ENCODE measurements at places on chromosomes 6 and 20. TPM values are rescaled to one million over a fixed set of nuclear protein-coding genes. Genes with fewer than 3 reads are reported as not detected.
A peak's percentile ranks its signal among the peaks of the same experiment; 100 is the strongest.

Gene CCDC170
- 1.6 TPM for total RNA-seq

Gene RBM38
- 14.4 TPM for total RNA-seq

DNA sequence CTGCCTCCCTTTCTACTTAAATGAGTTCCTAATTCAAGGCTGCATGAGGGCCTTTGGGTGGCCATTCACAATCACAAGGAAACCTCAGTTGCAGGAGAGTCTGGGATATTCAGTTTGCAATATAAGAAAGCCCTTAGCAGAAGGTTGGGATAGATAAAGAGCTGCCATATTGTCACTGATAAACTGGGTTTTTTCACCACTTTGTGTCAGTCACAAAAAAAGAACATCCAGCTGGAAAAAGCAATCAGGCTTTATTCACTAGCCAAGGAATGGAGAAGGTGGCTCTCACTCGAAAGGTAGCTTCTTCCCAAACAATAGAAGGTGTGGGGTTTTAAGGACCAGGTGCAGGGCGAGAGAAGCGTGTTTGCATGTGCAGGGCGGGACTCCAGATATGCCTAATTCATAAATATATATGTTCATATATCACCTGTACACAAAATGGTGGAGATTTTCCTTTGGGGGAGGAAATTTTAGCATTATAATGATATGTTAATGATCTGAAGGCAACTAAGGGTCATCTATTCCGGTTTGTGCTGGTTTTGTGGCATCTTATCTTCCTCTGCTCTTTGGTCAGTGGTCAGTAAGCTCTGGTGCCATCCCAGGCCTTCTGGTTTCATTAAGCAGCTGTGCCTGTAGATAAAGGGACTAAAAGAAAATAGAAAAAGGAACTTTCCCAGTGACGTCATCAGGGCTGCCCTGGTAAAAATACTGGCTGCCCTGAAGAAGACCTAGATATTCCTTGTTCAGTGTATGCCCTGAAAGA, 97.1 kb upstream of the IYD start:
- DNase-seq = no peak

Gene USP49
- total RNA-seq = 13.8 TPM

Gene HLA-DRA
- 283 TPM for total RNA-seq

DNA sequence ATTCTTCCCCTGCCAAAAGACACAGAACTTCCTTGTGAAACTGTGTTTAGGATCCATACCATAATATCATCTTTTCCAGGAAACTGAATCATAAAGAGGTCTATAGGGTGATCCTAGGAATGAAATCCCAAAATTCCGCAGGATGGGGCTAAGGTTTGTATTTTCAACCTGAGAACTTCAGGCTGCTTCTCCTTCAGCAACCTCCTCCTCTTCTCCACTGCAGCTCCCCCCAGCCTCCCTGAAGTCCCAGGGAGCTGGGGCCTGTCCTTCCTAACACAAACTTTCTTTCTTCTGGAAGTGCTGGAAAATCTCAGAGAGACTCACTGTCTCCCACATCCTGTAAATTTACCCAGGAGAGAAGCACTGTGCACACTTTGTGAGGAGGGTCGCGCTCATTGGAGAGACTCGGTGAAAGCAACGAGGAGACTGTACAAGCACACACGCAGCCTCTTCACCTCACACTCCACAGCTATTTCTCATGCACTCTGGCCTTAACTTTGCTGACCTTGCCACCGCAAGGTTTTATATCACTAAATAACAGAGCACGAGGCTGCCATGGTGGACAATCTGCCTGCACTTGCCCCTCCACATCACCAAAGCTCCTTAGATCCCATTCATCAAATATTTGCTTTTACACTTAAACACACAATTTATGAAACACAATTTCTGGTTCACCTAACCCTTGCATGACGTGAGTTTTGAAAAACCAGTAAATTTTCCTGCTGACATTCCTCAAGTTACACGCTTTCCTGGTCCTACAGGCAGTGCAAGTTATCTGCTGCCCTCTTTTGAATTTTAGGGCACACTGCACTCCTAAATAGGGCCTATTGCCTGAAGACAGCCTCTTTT, 14.3 kb downstream of the ID4 start:
- no peak for DNase-seq

DNA sequence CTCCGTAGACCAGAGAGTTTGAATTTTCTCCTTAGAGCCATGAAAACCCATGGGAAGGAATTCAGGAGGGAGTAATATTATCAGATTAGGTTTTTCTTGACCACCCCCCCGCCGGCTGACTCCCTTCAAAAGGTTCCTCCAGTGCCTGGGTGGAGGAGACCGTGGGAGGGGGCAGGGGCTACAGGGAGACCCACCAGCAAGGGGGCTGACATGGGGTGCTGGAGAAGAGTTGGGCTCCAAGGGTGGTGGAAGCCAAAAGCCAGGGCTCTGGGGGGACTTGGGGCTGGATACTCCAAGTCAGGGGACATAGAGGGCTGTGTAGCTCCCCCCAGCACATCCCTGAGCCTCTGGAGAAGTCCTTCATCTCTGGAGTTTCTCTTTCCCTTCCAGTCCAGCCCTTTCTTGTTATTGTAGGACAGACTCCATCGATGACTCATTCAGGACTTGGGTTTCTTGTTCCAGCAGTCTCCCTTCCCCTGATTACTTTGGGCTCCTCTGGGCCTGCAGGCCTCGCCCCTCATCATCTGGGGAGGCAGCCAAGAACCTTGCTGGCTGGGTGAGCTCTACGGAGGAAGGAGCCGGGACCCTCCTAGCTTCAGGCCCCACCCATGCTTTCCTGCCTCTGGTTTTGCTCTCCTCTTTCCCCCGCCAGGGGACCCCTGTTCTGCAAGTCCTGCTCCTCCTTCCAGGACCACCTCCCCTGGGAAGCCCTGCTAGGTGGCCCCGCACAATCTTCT, 10.5 kb upstream of the KIAA1755 start:
- DNase-seq = peak; percentile 66

- DNase-seq = no peak
These were observed 107.1 kb upstream of the BACH2 start for GRCh38 chr6:90403489-90404381.

GRCh38 chr6:27135087-27135657, 112.3 kb upstream of the PRSS16 start:
- no peak for DNase-seq

GRCh38 chr20:40471261-40471629, 217.8 kb downstream of the MAFB start:
- DNase-seq = no peak

- DNase-seq = no peak
These were observed 19.8 kb upstream of the ENPP1 start for GRCh38 chr6:131787766-131788712.

DNA sequence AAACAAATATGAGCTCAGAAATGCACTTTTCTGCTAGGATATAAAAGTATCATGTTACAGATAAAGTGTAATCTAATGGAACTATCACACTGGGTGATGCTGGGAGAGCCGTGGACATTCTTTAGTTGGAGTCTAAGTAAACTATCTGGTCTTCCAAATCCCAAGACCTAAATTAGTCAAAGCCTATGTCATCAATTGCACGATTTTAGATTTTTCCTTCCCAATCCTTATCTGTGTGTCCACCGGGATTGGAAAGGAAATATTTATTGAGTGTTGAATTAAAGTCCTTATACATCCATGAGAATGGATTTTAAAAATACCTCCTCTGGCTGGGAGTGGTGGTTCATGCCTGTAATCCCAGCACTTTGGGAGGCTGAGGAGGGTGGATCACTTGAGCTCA, 19.6 kb upstream of the MRAP2 start:
- DNase-seq = no peak

Gene NRSN1
- total RNA-seq = not detected

DNA sequence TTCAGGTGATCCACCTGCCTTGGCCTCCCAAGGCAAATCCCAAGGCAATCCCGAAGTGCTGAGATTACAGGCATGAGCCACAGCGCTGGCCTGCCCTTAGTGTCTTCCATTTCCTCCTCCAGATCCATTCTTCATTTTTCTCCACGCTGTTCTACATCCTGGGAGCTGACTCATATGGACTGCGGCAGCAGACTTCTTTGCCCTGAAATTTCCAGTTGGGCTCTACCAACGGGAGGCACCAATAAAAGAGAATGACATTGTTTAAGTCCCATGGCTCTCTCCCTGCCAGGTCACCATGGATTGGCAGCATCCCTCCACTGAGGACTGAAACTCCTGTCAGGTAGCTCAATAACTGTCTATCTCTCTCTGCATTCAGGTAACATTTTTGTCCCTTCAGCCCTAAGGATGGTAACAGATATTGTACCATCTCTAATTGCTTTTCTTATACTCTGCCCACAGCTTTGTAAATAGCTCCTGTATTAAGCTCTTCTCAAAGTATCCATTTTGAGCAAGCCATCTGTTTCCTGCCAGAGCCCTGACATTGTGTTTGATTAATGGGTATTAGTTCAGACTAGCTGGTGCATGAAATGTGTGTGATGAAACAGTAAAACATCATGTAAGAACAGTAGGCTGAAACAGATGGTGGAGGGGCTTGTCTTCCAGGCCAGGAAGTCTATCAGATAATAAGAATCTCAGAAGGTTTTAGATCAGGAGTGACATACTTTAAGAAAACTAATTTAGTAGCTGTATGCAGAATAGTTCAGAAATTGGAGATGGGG, 3.6 kb downstream of the TBCC start:
- no peak for DNase-seq

Gene SMIM28
- not detected for total RNA-seq
